ENCODE measurements at places on chromosomes 11 and 22.

- no peak for DNase-seq
Measured at GRCh38 chr11:59030037-59030436, 56.1 kb upstream of the GLYATL1B start.

DNA sequence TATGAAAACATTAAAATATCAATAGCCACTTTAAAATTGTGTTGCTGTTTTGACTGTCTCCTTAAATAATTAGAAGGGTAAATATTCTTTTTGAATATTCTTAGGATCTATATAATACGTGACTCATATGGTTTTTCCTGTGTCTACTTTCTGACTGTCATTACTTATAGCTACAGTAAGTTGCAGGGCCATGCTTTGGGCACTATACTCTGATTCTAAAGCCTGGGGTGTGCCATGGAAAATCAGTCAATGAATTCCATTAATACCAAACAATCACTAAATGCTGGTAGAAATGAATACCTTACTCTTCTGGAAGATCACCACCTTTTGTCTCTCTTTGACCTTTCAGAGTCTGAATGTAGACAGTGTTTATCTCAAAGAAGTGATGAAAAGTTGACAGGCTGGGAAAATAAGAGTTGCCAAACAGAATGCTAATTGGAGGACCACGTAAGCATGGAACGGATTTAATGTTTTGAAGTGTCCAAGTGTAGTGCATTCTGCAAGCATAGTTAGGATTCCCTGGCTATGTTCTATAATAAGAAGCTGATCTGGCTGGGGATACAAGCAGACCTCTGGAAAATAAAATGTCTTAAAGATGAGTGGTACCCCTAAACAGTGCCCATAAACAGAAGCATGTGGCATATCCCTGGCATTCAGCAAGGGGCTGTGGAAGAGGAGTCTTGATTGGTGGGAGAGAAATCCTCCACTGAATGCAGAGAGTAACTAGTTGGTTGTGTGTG is 16.8 kb downstream of the LUZP2 start:
- no peak for DNase-seq

DNA sequence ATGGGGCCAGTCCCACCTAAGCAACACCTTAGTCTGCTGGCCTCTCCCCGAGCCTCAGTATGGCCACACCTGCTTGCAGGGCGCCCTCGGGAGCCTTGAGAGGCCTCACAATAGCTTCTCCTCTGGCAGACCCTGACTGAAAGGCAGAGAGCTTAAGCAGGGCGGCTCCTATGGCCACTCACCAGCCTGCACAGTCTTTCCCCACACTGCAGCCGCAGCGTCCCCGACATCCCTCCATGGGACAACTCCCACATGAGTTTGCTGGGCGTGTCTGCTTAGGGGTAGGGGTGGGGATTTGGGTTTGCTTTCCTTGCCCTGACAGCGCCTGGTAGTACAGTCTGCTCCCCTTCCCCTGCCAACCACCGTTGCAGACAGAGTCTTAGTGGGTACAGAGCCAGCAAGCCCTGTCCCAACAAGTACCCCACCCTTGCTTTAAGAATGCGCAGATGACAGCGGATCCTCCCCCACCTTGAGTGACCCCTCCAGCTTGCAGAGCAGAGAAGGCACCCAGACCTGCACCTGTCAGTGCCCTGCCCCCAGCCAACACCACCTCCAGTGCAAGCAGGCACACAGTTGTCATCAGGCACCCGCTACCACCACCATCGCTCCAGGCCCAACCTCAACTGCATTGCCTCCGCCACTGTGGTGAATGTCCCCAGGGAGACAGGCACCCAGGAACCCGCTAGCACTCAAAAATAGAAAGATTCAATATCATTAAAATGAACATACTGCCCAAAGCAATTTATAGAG is 413.8 kb upstream of the ARHGAP42 start:
- DNase-seq = no peak

- peak; percentile 83 for DNase-seq
Measured at GRCh38 chr22:26169315-26170111, at the start of gene SEZ6L. Gene SEZ6L (plus strand): TSS chr22:26169462. CDS start chr22:26169670, 208 bp downstream.

DNA sequence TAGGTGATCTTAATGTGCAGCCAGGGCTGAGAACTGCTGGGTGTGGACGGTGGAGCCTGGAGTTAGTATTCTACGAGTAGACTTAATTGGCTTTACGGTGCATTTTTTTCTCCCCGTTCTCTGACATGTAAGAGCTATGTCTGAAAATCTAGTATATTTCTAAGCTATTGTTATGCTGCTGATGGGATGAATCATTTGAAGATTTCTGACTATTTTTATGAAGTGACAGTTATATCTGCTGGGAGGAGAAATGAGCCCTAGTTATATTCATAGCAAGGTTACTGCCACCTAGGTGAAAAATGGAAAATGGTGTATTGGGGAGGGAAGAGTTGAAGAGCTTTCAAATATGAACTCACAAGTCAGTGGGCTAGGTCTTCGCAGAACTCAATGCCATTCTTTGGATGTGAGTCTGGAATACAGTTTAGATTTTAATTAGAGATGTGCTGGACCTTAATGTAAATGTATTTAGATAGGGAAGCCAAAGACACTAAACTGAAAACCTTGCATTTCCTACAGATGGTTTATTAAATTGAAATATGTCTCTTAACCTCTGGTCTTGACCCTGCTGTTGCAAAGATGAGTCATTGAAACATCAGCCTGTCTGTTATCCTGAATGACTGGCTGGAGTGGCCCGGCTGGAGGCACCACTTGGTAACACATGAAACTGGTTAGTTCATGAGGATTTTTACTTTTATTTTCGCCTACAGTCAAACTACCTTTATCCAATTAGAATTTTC is 293.7 kb downstream of the DDX10 start:
- no peak for DNase-seq

DNA sequence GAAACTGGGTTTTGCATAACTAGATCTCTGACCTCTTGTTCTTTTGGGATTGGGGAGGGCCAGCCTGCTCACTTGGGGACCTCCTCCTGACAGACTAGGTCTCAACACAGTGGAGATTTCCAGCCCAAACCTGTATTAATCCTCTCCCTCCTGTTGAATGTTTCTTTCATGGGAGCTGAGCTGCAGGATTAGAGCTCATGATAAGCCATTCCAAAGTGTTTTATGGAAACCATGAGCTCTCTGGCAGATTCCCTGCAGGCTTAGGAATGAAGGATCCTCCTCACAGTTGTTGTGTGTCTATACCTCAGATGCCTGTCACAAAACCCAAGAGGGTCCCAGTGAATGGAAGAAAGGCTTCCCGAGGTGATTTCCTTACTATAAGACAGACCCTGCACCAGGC is 248.4 kb upstream of the B3GAT1 start:
- no peak for DNase-seq

GRCh38 chr11:123356539-123356938 is 73.5 kb upstream of the GRAMD1B start:
- no peak for DNase-seq

GRCh38 chr11:6437423-6437822 is 3.4 kb downstream of the HPX start:
- no peak for DNase-seq

DNA sequence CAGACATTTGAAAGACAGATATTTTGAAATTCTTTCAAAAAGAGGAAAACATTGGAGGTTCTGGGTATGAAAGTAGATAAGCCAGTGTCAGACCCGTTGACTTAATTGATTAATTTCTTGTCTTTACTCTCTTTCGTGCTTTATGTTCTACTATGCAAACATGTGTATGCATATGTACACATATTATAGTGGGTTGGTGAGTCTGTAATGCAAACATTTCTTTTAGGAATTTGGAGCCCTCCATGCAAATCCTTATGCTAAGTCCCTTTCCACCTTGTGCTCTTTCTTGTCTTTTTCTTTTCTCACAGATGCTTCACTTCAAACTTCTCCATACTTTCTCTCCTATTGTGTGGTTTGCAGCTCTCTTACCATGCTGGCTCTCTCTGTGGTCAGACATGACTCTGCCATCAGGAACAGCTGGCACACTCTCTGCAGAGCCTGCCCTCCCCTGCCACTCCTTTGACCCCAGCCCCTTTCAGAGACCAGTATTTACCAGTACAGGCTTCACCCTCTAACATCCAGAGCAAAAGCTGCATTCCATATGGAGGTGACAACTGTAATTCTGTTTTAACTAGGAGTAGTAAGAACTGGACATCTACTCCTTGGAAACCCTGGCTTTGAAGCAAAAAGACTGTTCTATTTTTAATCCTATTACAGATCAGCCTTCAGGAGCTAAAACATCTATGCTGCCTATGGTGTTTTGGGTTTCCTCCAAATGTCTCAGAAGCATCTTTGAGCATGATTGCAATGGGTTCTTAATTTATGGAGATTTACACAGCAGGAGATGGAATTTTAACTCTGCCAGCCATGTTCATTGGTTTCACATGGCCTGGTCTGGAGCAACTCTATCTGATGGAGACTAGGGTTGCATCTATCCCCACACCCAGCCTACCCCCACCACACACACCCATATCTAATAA is 386.9 kb upstream of the FAT3 start:
- peak; percentile 89 for DNase-seq

DNA sequence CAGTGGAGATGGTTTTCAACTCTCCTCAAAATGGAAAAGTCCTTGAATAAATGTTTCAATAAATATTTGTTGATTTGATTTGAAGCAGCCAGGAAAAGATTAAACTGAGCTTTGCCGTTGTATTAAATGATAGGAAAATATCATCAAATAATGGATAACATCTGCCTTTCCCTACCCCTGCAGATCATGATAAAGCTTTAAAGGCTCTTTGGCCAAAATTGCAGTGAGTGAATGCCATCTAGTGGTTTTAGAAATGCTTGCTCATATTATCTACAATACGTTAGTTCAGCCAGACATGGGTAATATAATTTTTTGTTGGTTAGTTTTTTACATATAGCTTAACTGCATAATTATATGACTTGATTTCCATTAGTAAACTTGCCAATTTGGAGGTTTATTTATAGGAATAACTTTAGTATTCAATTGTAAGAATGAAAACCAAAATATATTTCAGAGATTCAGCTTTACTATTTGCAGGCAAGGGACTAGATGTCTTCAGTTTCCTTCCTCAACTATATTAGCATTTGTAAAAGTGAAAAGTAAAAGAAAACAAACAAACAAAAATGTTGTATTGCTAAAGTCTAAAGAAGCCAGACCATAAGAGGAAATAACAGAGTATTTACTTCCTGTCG is 159.2 kb downstream of the MSANTD4 start:
- DNase-seq = peak; percentile 89

DNA sequence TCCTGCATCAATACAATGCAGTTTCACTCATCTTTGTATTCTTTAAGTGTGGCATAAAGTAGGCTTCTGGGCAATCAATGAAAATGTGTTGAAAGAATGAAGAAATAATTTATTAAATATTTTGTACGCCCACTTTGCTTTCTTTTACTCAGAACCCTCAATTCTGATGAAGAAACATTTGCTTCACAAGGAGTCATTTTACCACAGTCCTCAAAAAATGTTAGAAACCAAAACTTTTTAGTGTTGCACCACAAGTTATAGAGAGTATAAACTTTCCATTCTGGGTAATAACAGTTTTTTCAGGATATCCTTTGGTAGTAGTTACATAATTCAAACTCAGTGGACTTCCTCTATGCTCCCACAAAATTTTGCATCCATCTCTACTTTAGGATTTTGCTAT is 360.5 kb downstream of the DLG2 start:
- no peak for DNase-seq

DNA sequence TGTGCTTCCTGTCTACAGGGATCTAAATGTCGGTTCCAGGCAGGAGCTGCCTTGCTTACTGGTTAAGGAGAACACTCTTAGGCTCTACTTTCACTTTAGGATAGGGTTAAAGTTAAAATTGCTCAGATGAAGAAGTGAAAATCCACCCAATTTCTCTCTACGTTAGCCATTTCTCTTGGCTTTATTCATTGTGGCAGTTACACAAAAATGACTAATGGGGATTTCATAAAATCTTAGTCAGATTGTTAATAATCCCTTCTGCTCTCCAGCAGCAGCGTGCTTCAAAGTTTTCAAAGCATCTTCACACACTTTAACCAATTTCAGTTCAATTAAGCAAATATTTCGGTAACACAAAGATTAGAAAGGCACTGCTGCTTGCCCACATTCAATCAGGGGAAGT is 58.4 kb upstream of the RCN1 start:
- DNase-seq = no peak

GRCh38 chr11:86129740-86130540 is 61.1 kb upstream of the PICALM start:
- DNase-seq = no peak

DNA sequence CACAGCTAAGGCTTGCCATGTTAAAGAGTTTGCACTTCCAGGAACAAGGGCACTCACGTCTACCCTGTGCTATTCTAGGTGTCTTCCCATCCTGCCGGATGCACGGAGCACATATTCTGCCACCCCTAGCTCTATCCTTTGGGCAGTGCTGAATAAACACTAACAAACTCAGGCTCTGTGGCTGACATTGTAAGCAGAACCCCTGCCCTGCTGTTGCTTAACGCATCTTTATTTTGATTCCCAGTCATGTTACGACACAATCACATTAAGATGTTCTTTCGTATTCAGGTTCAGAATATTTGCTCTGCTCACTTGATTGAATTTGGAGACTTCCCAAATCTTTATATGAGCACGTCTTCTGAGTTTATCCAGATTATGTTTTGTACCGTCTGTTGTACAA is 3.7 kb upstream of the HDHD5 start:
- no peak for DNase-seq

GRCh38 chr22:38139901-38140300 is 29.4 kb upstream of the BAIAP2L2 start:
- DNase-seq = no peak

GRCh38 chr11:12792590-12792989 is 118.4 kb downstream of the TEAD1 start:
- DNase-seq = no peak

DNA sequence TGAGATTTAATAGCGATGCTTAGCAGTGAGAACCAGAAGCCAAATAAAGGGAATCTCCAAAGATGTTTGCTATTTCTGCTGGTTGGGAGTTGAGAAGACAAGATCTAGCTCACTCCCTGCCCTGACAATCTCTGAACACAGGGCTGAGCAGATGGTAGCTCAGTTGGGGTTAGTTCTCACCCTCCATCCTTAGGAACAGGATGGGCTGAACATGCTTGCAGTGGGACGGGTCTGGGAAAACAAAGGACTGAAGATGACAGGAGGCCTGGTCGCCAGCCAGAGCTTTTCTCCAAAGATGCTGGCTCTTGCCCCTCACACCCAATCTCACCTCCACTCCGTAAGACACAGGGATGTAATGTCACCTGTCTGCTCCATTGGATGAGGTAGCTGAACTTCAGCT is 72.7 kb downstream of the SC5D start:
- DNase-seq = no peak

GRCh38 chr11:40569947-40570531 is 889.4 kb downstream of the LRRC4C start:
- no peak for DNase-seq

DNA sequence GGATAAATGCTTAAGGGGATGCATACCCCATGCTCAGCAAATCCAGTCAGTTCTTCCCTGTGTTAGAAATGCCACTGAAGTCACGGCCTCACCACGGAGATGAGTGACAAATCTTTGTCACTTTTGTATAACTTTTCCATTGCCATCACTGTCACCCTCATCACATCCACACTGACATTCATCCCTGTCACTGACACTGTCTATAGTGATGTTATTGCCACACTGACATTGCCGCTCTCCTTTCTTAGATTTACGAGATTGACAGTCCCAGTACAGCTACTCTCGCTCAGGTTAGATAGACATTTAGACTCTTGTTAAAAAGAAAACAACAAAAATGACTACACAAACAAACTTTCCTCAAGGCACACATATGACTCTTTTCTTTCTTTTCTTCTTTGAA is 910.7 kb upstream of the CNTN5 start:
- DNase-seq = no peak

- DNase-seq = peak; percentile 87
Measured at GRCh38 chr11:61480994-61481335, 27.6 kb upstream of the LRRC10B start.

All from NCI-H526 (cell line).